ENCODE measurements at places on chromosomes 5 and 9. TPM values are rescaled to one million over a fixed set of nuclear protein-coding genes. Genes with fewer than 3 reads are reported as not detected.

GRCh38 chr9:123067136-123067535 is 33.7 kb downstream of the GPR21 start:
- no peak for DNase-seq

DNA sequence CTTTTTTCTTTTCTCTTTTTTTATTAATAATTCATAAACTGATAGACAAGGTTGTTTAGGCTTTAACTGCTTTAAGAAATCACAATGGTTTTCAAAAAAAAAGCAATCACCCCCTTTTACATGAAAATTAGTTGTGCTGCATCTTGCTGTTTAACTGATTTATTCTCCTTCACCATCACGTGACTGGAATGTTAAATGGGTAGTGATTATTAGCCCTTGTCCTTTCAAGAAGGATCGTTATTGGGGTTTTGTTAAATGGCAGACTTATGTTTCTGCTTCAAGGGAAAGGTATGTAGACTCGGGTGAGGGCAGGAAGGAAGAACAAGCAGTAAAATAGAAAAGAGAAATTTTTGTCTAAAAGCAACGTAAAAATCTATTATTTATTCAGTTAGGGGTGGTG is 175.6 kb upstream of the TLE4 start:
- no peak for DNase-seq

DNA sequence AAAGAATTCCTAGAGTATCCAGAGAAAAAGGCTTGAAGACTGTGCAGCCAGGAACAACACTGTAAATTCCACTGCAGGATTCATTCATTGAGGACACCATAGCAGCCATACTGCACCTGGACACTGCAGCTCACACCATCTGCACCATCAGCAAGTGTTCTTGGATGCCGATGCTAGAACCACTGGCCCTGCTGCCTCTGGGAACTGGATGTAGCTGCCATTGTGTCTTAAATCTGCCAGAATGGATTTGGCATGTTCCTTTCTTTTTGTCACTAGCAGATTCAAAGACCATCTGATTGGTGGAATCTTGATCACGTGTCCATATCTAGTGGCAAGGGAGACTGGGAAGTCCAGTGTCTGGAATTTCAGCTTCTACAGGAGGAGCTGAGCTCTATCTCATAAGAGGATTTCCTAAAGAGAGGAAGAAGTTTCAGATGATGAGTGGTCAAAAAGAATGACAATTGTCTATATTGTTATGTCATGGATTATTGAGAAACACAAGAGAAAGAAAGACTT is 278.3 kb upstream of the ANKRD55 start:
- no peak for DNase-seq

GRCh38 chr5:59317023-59317773 is 576.3 kb downstream of the PDE4D start:
- DNase-seq, result no peak

DNA sequence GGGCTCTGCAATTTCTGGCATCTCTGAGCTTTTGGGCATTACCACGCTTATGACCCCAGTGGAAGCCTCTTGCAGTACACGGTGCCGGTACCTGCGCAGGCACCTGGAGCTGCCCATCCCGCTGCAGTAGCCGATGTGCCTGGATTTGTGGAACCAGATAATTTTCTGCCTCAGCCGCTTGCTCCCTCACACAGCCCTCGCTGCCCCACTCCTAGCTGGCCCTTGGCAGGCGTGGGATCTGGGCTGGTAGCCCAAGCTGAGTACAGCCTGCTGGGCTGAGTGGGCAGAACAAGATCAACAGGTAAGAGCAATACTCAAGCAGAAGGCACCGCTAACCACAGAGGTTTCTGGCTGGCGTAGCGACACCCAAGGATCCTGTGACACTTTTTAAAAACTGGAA is 1808.8 kb upstream of the ACO1 start:
- DNase-seq, result no peak

- DNase-seq, result peak; percentile 51
Measured at GRCh38 chr5:72818866-72819534, 2.5 kb downstream of the TNPO1 start.

DNA sequence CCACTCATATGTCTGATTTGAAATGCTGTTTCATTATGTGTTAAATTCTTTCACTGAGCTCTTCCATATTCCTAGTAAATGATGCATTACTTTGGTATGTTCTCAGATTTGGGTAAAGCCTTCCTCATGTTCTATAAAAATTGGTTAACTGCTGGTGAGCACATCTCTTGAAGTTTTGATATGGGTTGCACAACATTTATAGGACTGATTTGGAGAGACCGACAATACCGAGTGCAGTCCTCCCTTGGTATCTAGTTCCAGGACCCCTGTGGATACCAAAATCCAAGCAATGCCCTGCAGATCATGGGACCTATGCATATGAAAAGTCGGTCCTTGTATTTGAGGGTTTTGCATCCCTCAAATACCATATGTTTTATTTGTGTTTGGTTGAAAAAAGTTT is 37.8 kb downstream of the WDR36 start:
- DNase-seq, result no peak

DNA sequence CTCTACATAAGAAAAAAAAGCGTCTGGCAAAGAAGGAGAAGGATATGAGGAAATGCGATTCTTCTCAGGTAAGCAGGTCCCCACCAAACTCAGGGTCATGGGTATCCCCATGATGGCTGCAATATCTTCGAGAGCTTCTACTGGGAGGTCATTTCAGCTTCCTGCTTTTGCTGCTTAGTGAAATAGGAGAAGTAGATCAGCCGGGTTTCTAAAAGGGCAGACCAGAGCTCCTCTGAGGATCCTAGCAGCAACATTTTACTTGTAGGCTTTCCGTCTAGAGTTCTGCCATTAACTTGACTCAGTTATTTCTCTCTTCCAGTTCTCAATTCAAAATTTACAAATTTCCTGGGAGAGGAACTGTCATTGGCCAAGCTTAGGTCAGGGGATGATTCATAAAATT is 134.7 kb downstream of the DPYSL3 start:
- no peak for DNase-seq

GRCh38 chr5:73902327-73903051 is 276.5 kb downstream of the ARHGEF28 start:
- peak; percentile 20 for DNase-seq

IL13 gene
- 0.98 TPM for total RNA-seq

SOWAHA gene
- total RNA-seq, result not detected

CNTNAP3B gene
- total RNA-seq, result not detected

MARCOL gene
- not detected for total RNA-seq

SLC1A3 gene
- 0.49 TPM for total RNA-seq
